ENCODE measurements at places on chromosomes 12 and 14. TPM values are rescaled to one million over a fixed set of nuclear protein-coding genes. Genes with fewer than 3 reads are reported as not detected.

- H3K4me3 ChIP-seq = no peak overlapping the region
- no peak for DNase-seq
- H3K4me1 ChIP-seq = no peaks in the 10 kb centered on the region
- H3K36me3 ChIP-seq = no peaks in the 10 kb centered on the region
Observed at GRCh38 chr12:62050785-62051184, 209.4 kb upstream of the USP15 start.

GRCh38 chr12:132604668-132605441, 5.5 kb downstream of the LRCOL1 start:
- H3K27ac ChIP-seq = no peak overlapping the region
- no peak for DNase-seq
- peaks cover 64% of the 10 kb centered on the region for H3K27me3 ChIP-seq
- peaks cover 20% of the 10 kb centered on the region for H3K4me1 ChIP-seq
- H3K36me3 ChIP-seq = no peaks in the 10 kb centered on the region
- H3K4me3 ChIP-seq = no peak overlapping the region

DNA sequence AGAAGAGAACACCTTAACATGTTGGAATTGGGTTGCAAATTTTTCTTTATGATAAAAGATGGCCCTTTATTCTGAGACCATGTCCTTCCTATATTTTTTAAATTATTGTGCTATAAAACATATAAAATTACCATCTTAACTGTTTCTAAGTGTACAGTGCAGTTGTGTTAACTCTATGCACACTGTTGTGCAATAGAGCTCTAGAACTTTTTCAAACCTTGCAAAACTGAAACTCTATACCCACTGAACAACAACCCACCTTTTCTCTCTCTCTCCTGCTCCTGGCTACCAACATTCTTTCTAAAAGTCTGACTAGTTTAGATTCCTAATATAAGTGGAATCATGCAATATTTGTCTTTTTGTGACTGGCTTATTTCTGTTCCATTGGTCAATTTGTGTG, 7.8 kb upstream of the CPM start:
- no peaks in the 10 kb centered on the region for H3K36me3 ChIP-seq
- peaks cover 5% of the 10 kb centered on the region for H3K27me3 ChIP-seq

DNA sequence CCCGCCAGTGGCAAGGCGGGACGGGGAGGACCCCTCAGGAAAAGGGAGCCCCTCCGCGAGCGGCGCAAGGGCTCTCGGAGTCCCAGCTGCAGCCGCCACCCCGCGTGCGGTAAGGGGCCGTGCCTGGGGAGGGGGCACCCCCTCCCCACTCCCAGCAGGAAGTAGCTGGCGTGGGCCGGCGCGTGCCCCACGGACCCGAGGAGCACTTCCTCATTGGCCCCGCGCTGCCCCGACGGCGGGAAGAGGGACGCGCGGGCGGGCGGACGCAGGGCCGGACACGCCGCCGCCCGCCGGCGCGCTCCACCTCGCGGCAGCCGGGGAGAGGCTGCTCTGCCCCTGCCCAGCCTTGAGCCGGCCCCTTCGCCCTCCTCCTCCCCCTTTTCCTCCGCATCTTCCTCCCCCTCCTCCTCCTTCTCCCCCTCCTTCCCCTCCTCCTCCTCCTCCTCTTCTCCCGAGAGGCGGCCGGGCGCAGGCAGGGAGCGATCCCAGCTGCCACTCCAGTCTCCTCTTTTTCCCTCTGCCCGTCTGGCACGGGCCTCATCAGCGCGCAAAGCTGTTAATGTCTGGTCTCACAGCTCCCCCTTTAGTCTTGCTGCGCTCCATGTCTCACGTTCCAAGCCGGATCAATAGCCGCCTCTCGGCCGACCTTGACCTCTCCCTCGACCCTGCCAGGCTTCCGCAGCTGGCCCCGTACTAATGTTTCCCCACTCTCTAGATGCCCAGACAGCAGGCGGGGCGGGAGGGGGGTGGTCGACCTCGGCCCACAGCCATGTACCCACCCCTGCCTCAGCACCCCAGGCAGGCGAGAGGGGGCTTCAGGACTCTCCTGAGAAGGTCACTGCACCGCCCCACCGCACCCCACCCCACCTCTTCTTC, 2.6 kb upstream of the BCL11B start:
- peaks cover 45% of the 10 kb centered on the region for H3K4me1 ChIP-seq
- H3K27ac ChIP-seq = peak overlapping the region; percentile 89
- no peaks in the 10 kb centered on the region for H3K27me3 ChIP-seq
- DNase-seq = peak; percentile 59

- H3K27ac ChIP-seq = no peak overlapping the region
- H3K4me1 ChIP-seq = peaks cover 2% of the 10 kb centered on the region
- H3K27me3 ChIP-seq = no peaks in the 10 kb centered on the region
- no peak overlapping the region for H3K4me3 ChIP-seq
- H3K36me3 ChIP-seq = peaks cover 45% of the 10 kb centered on the region
- no peak for DNase-seq
Observed at GRCh38 chr14:75752907-75753594, 92.0 kb downstream of the TTLL5 start.

GRCh38 chr12:89756585-89757398, 48.2 kb upstream of the ATP2B1 start:
- peaks cover 58% of the 10 kb centered on the region for H3K4me1 ChIP-seq
- DNase-seq = no peak
- H3K27me3 ChIP-seq = no peaks in the 10 kb centered on the region
- H3K27ac ChIP-seq = no peak overlapping the region
- no peaks in the 10 kb centered on the region for H3K36me3 ChIP-seq

GRCh38 chr12:89345830-89346740, 6.2 kb downstream of the DUSP6 start:
- H3K27ac ChIP-seq = no peak overlapping the region
- H3K36me3 ChIP-seq = no peaks in the 10 kb centered on the region
- H3K4me3 ChIP-seq = peak overlapping the region; percentile 54
- peaks cover 37% of the 10 kb centered on the region for H3K4me1 ChIP-seq
- DNase-seq = peak; percentile 14

GRCh38 chr14:57501039-57501557, 7.4 kb upstream of the CCDC198 start:
- DNase-seq = no peak
- peaks cover 21% of the 10 kb centered on the region for H3K27me3 ChIP-seq
- H3K4me1 ChIP-seq = no peaks in the 10 kb centered on the region
- no peak overlapping the region for H3K27ac ChIP-seq
- no peaks in the 10 kb centered on the region for H3K36me3 ChIP-seq
- H3K4me3 ChIP-seq = no peak overlapping the region

DNA sequence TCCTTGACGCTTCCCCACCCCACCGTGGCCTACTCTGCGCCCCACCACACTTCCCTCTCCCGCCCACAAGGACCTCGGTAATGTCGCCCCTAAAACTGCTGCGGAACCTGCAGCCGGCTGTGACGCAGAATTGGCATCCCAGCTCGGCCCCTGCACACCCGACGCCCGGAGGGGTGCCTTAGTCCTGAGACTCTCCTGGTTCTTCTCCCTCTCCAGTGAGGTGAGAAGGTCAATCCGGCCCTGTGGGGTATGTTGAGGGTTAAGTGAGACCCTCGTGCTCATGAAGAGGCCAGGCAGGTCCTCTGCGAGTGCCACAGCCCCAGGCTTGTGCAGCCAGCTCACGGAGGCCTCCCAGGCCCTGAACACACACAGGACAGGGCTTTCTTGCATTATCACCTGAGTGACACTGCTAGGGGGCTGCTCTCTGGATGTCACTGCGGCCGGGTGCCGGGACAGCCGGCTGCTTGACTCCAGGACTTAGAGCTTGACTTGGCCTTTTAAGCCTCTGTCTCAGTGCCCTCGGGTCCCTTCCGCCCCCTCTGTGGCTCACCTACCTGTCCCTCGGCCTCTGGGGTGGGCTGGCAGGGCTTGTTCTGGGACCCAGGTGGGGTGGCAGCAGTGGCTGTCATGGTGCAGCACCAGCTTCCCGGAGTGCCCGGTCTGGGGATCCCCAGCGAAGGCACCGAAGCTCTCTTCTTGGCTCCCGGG, 106.9 kb upstream of the C14orf180 start:
- no peak for DNase-seq
- no peak overlapping the region for H3K4me3 ChIP-seq
- no peak overlapping the region for H3K27ac ChIP-seq
- H3K27me3 ChIP-seq = peaks cover 16% of the 10 kb centered on the region
- H3K36me3 ChIP-seq = no peaks in the 10 kb centered on the region

GRCh38 chr12:94057262-94058151, 90.9 kb upstream of the PLXNC1 start:
- no peak overlapping the region for H3K4me3 ChIP-seq
- DNase-seq = no peak
- H3K27me3 ChIP-seq = no peaks in the 10 kb centered on the region
- H3K36me3 ChIP-seq = no peaks in the 10 kb centered on the region

GRCh38 chr12:42705863-42706262, 116.3 kb upstream of the PRICKLE1 start:
- H3K27me3 ChIP-seq = no peaks in the 10 kb centered on the region
- H3K4me3 ChIP-seq = no peak overlapping the region
- H3K4me1 ChIP-seq = no peaks in the 10 kb centered on the region
- DNase-seq = no peak

DNA sequence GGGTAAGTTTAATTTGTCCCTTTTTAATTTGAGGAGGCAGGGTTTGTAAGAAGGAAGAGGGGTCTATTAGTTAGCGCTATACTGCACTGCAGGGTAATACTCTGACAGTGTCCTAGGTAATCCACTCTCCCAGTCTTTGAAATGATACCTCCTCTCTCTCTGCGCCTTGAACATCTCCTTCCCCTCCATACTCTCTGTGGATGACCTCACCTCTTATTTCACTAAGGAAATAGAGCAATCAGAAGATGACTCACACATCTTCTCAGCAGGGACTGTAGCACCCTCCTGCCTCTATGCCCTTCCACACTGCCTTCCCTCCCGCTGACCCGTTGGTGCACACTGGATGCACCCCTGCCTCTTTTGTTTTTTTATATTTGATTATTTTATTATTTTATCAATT, 94.2 kb downstream of the GRIP1 start:
- no peak overlapping the region for H3K4me3 ChIP-seq
- DNase-seq = no peak
- H3K4me1 ChIP-seq = no peaks in the 10 kb centered on the region
- H3K36me3 ChIP-seq = no peaks in the 10 kb centered on the region
- H3K27me3 ChIP-seq = no peaks in the 10 kb centered on the region

GRCh38 chr14:19918553-19919264, 1.7 kb upstream of the OR4K5 start:
- no peak overlapping the region for H3K27ac ChIP-seq
- no peaks in the 10 kb centered on the region for H3K27me3 ChIP-seq
- DNase-seq = no peak
- no peaks in the 10 kb centered on the region for H3K4me1 ChIP-seq
- no peaks in the 10 kb centered on the region for H3K36me3 ChIP-seq

GRCh38 chr12:63323942-63324341, 172.9 kb upstream of the AVPR1A start:
- DNase-seq = no peak
- H3K27ac ChIP-seq = no peak overlapping the region
- no peaks in the 10 kb centered on the region for H3K4me1 ChIP-seq

GRCh38 chr12:89469361-89469760, 55.2 kb downstream of the GALNT4 start:
- DNase-seq = no peak
- peaks cover 38% of the 10 kb centered on the region for H3K4me1 ChIP-seq
- no peaks in the 10 kb centered on the region for H3K27me3 ChIP-seq
- peak overlapping the region; percentile 88 for H3K27ac ChIP-seq
- H3K4me3 ChIP-seq = no peak overlapping the region

DNA sequence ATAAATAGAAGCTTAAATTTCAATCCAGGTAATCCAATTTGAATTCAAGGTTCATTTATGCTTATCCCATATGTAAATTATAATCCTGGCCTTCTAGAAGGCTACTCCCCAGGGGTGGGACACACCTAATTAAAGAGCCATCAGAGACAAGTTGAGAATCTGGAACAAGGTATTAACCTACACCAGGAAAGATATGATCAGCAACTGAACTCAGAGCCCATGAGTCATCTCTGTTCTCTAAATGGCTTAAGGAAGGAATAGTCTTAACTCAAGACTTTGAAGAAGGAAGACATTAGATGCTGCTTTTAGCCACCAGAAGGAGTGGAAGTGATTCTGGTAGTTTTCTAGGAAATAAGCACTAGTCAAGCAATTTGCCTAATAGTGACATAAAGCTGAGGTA, 88.0 kb downstream of the KIF21A start:
- no peak overlapping the region for H3K27ac ChIP-seq
- peaks cover 6% of the 10 kb centered on the region for H3K36me3 ChIP-seq
- no peak overlapping the region for H3K4me3 ChIP-seq
- DNase-seq = no peak

GRCh38 chr12:54060975-54061778, 7.5 kb downstream of the HOXC4 start:
- no peak overlapping the region for H3K4me3 ChIP-seq
- H3K27ac ChIP-seq = no peak overlapping the region
- peaks cover 79% of the 10 kb centered on the region for H3K27me3 ChIP-seq
- no peaks in the 10 kb centered on the region for H3K4me1 ChIP-seq
- no peak for DNase-seq

DNA sequence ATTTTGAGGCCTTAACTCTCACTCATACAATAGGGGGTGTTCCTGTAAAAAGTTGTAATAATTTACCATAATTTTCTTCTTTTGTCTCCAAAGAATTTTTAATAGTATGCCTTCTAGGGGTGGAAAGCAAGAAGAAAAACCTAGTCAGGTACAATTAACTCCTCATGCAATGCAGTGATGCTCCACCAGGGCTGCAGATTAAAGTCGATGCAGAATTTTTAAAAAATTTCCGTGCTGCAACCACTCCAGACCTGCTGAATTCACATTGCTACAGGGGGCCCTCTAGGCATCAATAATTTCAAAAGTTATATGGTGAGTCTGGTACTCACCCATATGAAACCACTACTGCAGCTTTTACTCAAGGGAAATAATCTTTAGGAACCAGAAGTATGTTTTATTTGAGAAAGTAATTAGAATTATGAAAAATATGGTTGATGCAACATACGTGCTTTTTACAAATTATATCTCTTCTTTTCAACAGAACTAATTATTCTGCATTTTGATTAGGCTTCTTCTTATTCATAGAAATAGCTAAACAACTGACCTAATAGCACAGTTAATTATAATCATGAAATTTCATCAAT, 353.2 kb downstream of the BCAT1 start:
- no peaks in the 10 kb centered on the region for H3K27me3 ChIP-seq
- H3K27ac ChIP-seq = no peak overlapping the region
- no peak overlapping the region for H3K4me3 ChIP-seq
- DNase-seq = no peak
- no peaks in the 10 kb centered on the region for H3K4me1 ChIP-seq
- H3K36me3 ChIP-seq = no peaks in the 10 kb centered on the region

- no peak for DNase-seq
- no peaks in the 10 kb centered on the region for H3K27me3 ChIP-seq
- no peak overlapping the region for H3K27ac ChIP-seq
- H3K4me3 ChIP-seq = no peak overlapping the region
- H3K36me3 ChIP-seq = peaks cover 10% of the 10 kb centered on the region
- no peaks in the 10 kb centered on the region for H3K4me1 ChIP-seq
Observed at GRCh38 chr12:21627924-21628323, 23.3 kb upstream of the GYS2 start.

Gene SPTB
- total RNA-seq = 0.14 TPM

Gene CCDC175
- not detected for total RNA-seq

Gene SPIC
- total RNA-seq = not detected

Gene HOXC4
- 0.65 TPM for total RNA-seq

Gene TC2N
- total RNA-seq = 309 TPM

Gene LRCOL1
- not detected for total RNA-seq

Gene CAPS2
- total RNA-seq = 7.7 TPM

Measured in naive thymus-derived CD8-positive, alpha-beta T cell (primary cell).